Activated naive CD4-positive, alpha-beta T cell treated with Interleukin-2 at 50 U/mL for 16 hours (primary cell): ENCODE measurements at places on chromosomes 12 and 14.
A peak's percentile ranks its signal among the peaks of the same experiment; 100 is the strongest.

DNA sequence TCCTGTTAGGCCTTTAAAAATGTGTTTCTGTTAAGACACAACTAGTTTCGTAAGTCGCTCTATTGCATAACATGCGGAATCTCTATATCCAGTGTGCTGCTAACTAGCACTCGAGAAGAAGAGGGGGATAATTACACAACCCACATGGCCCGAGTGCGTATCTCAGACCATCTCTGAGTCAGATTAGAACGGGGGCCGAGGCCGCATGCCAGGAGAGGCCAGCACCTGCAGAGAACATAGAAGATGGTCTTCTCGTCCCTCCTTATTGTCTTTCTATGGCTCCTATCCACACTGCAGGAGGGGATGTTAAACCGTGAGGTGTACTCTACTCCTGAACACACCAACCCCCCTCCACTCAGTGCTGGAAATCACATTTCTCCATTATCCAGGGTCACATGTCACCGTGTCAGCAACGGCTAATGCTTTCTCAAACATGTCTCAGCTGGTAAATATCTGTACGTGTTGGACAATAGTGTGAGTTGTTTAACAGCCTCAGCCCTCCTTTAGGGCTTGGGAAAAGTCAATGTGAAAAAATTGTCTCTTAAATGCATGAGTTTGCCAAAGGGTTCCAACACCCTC lies 56.3 kb downstream of the CCDC88C start:
- no peak for DNase-seq

- DNase-seq = no peak
Measured at GRCh38 chr12:7118881-7119280, 9.8 kb downstream of the RBP5 start.

DNA sequence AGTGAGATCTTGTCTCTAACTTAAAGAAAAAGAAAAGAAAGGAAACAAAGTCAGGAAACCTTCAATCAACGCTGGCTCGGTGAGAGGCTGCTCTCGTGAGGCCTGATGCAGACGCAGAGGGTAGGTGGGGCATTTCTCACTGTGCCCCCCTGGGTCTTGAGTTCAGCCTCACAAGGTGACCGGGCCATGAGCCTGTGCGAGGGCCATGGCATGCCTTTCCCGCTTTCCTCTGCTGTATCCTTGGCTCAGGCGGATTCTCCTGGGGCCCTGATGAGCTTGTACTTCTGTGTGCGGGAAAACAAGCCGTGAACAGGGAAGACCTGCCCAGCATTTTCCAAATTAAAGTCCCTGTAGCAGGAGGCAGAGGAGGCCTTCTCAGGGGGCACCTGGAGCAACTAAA lies 20.2 kb downstream of the ADGRD1 start:
- DNase-seq = no peak

DNA sequence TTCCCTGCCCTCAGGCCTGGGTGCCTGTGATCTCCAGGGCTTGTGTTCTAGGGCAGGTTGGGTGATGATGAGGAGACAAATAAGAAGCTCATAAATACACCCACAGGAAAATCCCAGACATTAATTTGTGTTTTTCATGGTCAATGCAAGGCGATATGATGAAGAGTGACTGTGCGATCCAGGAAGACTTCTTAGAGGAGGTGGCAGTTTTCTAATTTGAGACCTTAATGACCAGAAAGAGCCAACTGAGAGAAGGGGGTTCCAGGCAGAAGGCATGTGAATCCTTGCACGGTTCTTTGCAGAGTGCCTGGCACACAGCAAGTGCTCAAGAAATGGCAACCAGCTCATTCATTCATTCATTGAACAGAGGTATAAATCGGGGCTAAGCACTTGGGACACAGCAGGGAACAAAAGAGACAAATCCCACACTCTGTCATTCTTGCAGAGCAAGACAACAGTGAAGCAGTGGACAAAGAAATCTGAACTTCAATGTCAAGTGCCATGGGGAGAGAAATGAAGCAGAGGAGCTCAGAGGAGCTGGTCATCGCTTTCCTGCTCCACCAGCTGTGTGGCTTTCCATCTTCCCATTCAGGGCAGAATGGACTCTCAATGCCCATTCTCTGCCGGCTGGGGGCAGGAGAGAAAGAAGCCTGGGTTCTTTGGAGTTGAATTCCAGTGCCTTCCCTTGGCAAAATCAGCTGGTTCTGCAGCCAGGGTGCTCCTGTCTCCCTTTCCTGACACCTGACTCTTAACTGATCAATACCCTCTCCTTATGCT lies 128.3 kb downstream of the AACS start:
- DNase-seq = no peak

DNA sequence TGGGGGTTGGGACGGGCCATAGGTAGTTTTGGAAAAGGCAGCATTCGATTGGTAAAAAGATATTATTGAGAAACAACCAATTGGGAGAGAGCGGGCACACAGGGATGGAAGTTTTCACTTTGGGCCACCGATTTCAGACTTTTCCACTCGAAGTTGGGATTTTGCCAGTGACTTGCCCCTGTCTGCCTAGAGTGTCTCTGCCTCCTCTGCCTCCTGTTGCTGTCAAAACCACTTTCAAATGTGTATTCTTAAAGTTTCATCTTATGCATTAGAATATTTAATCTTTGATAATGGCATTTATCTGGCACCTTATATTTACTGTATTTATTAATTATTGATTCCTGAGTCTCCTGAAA lies 182.3 kb downstream of the FUT8 start:
- no peak for DNase-seq

- no peak for DNase-seq
Measured at GRCh38 chr12:63787306-63787705, 7.6 kb downstream of the RXYLT1 start.

- no peak for DNase-seq
Measured at GRCh38 chr12:5268424-5269210, 163.3 kb upstream of the NTF3 start.

- DNase-seq = no peak
Measured at GRCh38 chr12:26062566-26062965, 62.3 kb downstream of the BHLHE41 start.

- no peak for DNase-seq
Measured at GRCh38 chr12:127655691-127656090, 611.3 kb upstream of the TMEM132C start.

DNA sequence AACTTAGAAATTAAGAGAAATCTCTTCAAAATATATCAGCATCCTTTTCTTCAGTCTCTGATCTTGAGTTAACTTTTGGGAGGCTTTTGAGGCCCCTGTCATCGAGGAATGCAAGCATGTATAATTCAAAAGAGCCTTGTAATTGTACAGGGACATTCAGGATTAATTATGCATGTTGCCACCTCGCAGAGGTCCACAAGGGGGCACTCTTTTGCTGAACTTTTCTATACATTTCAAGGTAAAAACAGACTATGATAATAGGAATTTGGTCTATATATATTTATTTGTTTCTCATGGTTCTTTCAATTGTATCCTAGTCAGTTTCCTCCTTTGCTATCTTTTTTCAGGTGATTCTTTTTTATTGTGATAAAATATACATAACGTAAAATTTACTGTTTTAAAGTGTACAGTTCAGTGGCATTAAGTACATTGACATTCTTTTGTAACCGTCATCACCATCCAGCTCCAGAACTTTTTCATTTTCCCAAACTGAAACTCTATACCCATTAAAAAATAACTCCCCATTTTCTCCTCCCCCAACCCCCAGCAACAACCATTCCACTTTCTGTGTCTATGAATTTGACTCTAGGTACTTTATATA lies 47.0 kb upstream of the SLC2A13 start:
- peak; percentile 56 for DNase-seq

- DNase-seq = no peak
Measured at GRCh38 chr12:45725631-45726602, 3.6 kb upstream of the ARID2 start.

DNA sequence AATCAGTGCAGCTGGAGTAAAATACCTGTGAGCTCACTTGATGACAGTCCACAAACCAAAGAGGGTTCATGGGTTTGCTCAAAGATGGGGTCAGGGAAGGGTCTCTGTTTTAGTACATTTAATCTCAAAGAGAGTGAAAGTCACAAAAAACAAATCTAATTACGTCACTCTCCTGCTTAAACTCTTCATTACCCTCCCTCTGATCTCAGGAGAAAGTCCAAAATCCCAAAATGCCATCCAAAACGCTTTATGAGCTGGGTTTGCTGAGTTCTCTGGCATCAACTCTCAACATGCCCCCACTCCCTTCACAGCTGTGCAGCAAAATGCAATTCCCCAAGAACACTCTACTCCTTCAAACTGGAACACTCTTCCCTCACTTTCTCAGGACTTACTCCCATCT lies 40.4 kb upstream of the LGR5 start:
- no peak for DNase-seq

DNA sequence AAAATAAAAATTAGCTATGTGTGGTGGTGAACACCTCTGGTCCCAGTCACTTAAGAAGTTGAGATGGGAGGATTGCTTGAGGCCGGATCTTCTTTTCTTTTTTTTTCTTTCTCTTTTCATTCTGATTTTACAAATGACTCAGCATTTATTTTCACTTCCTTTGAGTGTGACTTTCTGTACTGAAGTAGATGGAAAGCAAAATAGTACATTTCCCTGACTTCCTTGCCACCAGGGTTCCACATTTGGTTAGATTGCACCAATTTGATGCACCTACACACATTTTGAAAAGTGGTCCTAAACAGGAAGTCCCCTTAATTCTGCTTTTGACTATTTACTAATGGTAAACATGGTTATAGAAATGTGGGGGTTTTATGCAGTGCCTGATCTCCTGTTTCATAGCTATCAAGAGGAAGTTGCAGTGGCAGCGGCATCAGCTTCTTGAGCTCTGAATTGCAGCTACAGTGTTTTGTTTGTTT lies 13.0 kb upstream of the LEMD3 start:
- DNase-seq = no peak

- DNase-seq = no peak
Measured at GRCh38 chr12:5512601-5512970, 80.7 kb downstream of the NTF3 start.

GRCh38 chr14:96627386-96627785 lies 125.2 kb downstream of the PAPOLA start:
- DNase-seq = no peak

DNA sequence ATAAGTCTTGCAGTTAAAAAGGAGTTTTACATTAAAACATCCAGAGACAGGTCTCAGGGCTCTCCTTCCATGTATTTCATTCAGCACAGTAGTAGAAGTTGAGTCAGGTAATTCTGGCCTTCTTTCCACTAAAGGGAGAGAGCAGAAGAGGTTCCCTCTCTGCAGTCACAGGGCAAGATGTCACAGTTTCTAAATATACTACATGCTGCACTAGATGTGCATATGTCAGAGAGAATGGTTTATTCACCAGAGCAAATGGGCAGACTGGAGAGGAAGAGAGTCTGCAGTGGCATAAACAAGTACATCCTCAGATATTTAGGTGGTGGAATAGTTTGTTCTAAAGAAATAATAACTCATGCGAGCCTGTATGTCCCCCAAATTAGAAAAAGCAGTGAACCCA lies 132.0 kb downstream of the KICS2 start:
- DNase-seq = no peak

GRCh38 chr12:14410177-14410576 lies 44.7 kb downstream of the ATF7IP start:
- DNase-seq = no peak

DNA sequence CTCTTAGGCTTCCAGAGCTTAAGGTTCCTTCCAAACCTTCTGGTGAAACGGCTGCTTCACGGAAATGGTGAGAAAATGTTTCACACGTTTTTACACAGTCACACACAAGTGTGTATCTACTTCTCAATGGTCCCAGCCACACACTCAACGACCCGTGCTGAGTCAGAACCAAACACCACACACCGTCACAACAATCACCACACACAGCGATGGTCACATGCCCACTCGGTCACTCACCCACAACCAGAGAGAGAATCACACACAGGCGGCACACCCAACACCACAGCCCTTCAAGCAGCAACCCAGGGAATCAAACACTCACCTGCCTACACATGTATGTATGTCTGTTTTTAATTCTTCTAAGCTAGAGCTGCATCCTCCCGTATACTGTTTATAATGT lies 12.6 kb upstream of the PLEKHD1 start:
- no peak for DNase-seq

DNA sequence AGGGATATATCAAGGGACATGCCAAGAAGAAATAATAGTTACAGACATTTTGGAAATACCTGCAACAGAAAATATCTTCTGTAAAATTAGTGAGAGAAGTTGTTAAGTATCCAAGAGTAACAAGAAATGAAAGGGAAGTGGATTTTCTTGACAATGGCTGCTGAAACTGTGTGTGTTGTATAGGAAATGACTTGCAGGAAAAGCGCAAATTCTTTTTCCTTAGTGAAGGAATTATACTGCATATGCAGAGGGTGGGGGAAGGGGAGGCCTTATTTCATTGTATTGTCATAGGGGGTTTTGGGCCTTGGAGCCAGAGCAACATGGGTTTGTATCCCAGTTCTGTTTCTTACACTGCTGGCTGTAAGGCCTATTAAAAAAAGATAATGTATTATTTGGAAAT lies 84.4 kb upstream of the DDHD1 start:
- no peak for DNase-seq

DNA sequence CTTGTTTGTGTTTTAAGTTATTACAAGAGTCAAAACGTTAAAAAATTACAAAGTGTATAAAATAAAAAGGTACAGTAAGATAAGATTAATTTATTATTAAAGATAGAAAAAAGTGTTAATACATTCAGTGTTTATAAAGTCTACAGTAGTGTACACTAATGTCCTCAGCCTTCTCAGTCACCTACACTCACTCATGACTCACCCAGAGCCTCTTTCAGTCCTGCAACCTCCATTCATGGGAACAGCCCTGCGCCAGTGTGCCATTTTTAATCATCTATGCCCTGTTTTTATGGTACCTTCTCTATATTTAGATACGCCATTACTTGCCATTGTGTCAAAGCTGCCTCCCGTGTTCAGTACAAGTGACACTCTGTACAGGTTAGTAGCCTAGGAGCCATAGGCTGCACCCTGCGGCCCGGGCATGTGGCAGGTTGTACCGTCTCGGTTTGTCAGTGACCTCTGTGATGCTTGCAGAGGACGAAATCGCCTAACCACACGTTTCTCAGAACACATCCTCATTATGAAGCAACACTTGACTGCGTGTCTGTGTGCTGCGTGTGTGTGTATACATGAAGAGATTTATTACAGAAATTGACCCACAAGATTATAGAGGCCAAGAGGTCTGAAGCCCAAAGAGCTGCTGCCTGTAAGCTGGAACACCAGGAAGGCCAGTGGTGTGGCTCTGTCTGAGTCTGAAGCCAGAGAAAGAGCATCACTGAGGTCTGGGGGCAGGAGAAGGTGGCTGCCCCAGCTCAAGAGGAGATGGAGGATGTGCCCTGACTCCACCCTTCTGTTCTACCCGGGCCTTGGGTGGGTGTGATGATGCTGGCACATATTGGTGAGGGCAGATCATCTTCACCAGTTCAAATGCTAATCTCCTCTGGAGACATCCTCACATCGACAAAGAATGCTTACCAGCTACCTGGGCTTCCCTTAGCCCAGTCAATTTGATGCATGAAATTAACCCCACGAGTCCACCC lies 116.6 kb upstream of the C14orf180 start:
- no peak for DNase-seq

DNA sequence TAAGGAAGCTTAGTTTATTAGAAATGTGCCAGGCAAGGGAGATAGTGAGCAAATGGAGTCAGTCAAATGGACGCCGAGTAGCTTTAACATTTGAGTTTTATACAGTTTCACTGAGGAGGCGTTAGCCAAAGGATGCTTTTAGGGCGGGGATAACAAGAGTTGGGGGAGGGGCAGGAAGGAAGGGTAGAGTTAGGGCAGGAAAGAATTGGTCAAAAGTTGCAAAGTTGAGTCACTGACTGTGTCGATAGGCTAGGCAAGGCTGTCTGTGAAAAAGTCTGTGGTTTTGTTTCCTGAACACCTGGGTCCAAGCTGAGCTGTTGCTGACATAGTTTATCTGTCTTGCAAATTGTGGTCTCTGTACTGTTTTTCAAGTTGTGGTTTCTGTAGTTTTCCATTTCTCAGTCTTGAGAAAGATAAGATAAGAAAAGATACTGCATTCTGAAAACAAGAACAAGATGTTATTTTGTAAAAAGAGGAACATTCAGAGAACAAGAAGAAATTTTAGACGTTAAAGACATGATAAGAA lies 62.6 kb upstream of the RESF1 start:
- DNase-seq = peak; percentile 84
